ENCODE measurements at places on chromosomes 5 and 9.

GRCh38 chr9:84975926-84976325 lies 306.4 kb downstream of the NTRK2 start:
- no peak for DNase-seq

GRCh38 chr5:174553556-174553955 lies 170.8 kb upstream of the MSX2 start:
- no peak for DNase-seq

DNA sequence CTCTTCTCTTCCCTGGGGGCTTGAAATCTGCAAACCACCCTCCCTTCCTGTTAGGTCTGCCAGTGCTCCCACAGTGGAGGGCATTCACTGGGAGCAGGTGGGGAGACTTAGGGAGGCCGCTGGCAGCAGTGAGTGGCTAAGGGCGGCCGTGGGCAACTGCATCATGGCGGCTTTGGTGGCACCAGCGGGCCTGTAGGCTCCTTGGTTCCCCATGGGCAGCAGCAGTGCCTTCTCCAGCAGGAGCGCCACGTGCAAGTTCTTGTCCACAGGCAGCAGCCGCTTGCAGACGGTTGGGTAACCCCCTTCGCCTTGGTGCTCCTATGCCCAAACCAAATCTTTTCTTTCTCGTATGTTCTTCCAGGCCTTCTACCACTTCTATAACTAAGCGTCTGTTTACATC lies 158.2 kb downstream of the SREK1 start:
- no peak for DNase-seq

DNA sequence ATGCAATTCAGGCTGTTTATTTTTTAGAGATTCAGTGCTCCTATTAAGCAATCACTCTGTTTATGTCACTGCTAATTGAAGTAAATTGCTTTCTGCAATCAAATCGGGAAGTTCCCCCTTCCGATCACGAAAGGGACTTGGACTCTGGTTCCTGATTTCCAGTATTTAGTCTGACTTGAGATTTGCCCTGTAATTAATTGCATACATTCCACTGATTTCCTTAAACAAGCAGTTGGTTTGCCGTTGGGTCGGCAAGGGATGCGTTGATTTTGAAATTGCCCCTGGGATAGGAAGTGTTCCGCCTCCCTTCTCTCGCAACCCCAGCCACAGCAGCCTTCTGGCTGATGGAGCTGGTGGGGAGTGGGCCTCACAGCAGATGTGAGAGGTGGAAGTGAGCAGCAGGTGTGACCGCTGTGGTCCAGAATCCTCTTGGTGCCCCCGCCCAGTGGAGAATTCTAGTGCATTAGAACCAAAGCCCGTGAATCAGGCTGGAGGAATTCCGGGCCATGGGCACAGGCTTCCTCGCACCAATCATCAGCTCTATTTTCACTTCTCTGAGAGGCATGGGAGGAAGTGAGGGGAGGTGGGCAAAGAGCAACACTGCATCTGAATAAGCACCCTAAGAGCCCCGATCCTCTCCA lies 102.5 kb downstream of the SPRY4 start:
- DNase-seq = no peak

DNA sequence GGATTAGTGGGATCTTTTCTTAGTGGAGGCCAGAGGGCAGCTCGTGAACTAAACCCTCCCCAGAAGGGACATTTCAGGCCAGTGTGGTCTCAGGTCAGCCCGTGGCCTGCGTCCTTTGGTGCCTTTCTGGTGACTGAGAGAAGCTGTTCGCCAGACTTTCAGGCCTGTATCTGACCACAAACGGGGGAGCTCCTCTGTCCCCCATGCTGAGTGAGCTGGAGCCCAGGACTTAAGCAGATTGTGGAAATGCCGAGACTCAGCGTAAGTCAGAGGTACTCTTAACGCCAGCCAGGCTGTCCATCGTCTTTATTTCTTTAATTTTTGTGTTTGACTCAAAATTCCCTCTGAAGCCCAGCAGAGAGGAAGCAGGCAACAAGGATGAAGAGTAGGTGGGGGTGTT lies 54.8 kb upstream of the NCS1 start:
- DNase-seq = no peak

- no peak for DNase-seq
Measured at GRCh38 chr9:93020771-93021670, 37.5 kb upstream of the SUSD3 start.

DNA sequence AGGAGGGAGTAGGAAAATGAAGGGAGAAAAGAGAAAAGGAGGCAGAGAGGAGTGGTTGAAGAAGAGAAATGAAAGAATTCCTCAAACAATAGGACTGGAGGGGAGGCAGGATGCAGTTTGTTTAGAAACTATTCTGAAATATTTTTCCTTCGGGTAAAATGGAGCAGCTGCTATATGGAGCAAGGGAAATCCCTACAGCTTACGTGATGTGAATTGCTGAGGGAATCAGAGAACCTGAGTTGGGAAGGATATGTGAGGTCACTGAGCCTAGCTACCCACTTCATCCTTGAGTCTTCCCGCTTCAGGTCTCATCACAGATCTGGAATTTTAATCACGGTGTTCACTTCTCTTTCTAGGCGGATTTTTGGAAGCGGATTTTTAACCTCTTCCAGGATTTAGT lies 204.3 kb downstream of the ERCC6L2 start:
- no peak for DNase-seq

DNA sequence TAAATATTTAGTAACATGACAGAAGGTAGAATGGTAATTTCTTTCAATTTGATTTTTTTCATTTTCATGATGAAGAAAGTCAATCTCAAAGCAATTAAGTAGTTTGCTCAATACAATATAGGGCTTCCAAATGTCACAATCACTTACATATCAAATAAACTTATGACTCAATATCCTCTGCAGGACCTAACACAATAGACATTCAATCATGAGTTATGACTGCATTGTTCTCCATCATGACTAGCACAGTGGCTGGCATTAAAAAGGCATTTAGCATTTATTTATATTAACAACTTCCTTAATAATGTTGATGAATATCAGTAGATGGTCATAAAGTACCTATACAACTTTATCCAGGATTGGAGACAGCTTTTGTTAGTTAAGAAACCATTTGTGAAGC lies 1499.6 kb downstream of the EFNA5 start:
- DNase-seq = no peak

- no peak for DNase-seq
Measured at GRCh38 chr9:112094241-112094640, 80.9 kb downstream of the SUSD1 start.

DNA sequence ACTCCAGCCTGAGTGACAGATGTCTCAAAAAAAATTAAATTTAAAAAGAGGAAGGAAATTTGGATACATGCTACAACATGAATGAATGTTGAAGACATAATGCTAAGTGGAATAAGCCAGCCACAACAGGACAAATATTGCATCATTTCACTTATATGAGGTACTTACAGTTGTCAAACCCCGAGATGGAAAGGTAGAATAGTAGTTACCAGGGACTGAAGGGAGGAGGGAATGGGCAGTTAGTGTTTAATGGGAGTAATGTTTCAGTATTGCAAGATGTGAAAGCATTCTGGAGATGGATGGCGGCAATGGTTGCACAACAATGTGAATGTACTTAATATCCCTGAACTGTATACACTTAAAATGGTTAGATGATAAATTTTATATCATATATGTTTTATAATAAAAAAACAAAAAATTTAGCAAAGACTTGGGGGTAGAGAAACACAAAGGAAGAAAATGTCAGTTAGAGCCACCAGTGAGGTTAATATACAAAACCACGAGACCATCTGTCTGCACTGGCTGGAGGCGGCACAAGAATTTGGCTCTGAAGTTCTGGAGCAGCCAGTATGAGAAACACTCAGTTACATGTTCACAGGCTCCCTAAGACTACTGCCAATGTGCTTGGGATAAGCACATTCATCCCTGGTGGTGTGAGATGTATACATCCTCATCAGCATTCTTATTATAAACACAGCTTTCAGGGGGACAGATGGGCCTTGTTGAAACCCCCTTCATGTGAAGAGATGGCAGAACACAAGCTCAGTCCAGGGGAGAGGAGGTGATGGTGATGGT lies 37.0 kb upstream of the RPS23 start:
- no peak for DNase-seq

- DNase-seq = no peak
Measured at GRCh38 chr9:89863837-89864236, 259.0 kb downstream of the GADD45G start.

- no peak for DNase-seq
Measured at GRCh38 chr9:131235480-131235851, 40.8 kb downstream of the FAM78A start.

DNA sequence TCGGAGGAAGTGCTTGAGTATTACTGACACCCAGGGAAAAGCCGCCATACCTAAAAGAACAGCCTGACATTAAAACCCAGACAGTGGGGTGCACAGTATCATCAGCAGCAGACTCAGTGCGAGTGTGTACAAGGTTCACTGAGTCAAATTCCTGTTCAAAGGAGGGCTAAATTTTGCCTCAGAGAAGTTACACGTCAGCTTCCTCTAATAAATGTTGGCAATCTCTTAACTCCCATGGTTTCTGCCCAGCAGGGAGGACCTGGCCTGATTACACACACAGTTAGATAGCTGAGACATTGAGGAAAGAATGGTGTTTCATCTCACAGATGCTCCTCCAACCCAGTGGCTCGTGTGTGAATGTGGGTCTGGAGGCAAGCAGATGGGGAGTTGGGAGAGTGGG lies 38.2 kb downstream of the NIPSNAP3B start:
- no peak for DNase-seq

GRCh38 chr5:150568663-150569062 lies 60.7 kb downstream of the NDST1 start:
- no peak for DNase-seq

DNA sequence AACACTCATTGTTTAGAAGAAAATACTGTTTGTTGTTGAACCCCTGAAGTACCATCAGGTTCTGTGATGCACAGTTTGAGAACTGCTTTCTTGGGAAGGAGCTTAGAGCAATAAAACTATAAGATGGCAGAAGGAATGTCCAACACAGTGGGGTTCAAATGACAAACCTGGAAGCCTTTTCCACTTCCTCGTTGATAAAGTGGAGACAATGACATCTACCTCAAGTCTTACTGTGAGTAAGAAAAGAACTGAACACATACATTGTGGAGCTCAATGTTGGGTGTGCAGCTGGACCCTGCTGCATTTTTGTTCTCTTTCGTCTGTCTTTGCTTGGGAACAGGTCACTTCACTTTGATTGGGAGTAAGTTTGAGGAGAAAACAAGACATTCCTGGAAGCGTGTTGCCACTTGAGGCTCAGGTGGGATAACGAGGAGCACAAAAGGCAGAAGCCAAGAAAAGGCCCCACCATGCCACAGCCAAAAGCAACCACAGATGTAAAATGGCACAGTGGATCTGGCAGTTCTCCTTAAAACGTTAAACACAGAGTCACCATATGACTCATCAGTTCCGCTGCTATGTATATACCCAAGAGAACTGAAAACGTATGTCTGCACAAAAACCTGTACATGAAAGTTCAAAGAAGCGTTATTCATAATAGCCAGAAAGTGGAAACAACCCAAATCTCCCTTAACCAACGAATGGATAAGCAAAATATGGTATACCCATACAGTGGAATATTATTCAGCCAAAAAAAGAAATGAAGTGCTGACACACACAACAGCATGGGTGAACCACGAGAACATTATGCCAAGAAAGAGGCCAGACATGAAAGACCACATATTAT lies 42.9 kb upstream of the SUB1 start:
- no peak for DNase-seq

- DNase-seq = no peak
Measured at GRCh38 chr9:137457406-137458193, 1.5 kb downstream of the NSMF start.

GRCh38 chr9:6896562-6896961 lies 138.8 kb downstream of the KDM4C start:
- no peak for DNase-seq

GRCh38 chr9:127524373-127524772 lies 73.1 kb downstream of the LRSAM1 start:
- no peak for DNase-seq

DNA sequence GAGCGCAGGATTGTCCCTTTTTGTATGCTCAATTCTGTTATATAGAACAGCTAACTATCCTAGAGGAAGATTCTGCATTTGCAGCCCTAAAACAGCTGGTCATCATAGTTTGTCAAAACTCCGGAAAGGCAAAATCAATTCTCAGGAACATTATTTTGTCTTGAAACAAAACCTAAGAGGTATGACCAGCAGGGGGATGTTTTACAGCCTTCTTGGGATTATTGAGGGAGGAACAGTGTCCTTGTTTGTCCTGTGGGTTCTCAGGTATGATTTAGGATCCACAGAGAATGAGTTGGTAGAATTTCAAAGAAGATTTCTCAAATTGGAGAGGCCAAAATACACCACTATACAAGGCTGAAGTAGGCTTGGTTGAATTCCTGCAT lies 136.4 kb downstream of the ZSWIM6 start:
- no peak for DNase-seq

GRCh38 chr5:160843240-160843639 lies 8.8 kb downstream of the ATP10B start:
- no peak for DNase-seq

DNA sequence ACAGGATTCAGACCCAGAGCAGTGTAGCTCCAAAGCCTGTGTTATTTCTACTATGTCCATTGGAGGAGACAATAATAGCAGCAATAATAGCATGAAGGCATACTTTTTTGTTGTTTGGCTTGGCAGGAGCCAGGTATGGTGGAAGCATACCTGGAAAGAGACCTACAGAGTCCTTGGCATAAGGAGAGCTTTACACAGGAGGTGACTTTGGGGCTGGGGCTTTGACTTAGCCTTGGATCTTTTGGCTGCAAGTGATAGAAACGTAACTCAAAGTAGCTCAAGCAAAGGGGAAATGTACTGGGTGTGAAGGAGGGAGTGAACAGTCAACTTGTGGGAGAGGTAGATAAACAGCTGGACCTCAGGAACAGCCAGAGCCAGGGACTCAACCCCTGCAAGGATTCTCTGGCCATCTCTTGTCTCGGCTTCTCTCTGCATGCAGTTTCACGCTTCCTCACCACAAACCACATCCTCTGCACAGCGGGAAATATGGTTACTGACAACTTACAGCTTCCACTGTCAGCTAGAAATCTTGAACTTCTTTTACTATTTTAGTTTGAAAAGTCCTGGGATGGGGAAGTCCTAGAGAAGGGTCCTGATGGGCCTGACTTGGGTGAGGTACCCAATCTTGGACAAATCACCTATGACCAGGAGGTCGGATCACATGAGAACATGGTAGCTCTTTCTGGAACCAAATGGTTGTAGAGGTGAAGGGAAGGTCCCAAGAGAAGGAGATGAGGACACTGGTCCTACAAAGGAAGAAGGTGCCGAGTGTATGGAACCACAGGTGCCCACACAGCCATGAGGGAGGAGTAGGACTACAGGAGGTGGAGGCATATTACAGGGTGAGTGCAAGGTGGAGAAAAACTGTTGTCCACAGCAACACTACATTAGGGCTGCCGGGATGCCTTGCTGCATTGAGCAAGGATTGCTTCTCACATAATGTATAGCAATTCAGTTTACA lies 47.0 kb upstream of the TGFBR1 start:
- DNase-seq = peak; percentile 13

Measured in activated naive CD8-positive, alpha-beta T cell treated with anti-CD3 and anti-CD28 coated beads, Interleukin-2, amount 50 U/mL, for 16 hours (primary cell).